BJ (cell line): ENCODE measurements at places on chromosomes 7 and 10.

- DNase-seq: no peak
Measured at GRCh38 chr7:55504967-55505658, 67.2 kb downstream of the VOPP1 start.

DNA sequence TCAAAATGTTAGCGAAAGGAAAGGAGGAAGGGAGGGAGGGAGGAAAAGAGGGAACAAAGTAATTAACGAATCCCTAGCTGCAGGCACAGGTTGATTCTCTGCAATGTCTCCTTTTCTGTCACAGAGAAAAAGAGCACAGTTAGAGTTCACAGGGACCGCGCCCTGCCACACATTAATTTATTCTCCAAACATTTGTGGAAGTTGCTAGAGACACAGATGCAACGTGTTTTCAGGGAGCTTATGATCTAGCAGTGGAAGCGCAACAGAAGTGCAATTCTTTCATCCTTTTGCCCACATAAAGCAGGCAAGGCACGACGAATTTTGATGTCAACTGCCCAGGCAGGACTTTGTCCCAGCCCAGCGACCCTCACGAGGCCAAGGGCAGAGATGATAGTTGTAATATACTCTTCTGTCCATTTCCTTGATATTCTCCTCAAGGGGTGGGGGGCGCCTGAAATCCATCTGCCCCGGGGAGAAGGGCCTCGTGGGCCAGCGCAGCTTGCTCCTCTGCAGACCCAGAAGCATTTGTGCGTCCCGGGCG is 101.7 kb upstream of the ZNF438 start:
- DNase-seq: no peak

GRCh38 chr7:110774071-110774470 is 316.9 kb upstream of the LRRN3 start:
- DNase-seq: no peak

- DNase-seq: peak; percentile 14
Measured at GRCh38 chr10:126331101-126331500, 57.2 kb downstream of the ADAM12 start.

DNA sequence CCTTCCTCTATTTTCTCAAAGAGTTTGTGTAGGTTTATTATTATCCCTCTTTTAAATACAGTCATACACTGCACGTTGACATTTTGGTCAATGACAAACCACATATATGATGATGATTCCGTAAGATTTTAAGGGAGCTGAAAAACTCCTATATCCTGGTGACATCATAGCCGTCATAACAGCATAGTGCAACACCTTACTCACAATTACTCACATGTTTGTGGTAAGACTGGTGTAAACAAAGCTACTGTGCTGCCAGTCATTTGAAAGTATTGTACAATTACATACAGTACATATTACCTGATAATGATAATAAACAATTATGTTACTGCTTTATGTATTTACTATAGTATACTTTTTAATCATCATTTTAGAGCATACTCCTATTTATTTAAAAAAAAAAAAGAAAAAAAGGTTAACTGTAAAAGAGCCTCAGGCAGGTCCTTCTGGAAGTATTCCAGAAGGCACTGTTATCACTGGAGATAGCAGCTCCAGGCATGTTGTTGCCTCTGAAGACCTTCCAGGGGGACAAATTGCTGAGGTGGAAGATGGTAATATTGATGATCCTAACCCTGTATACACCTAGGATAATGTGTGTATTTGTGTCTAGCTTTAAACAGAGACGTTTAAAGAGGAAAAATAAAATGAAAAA is 123.3 kb upstream of the CDK1 start:
- DNase-seq: no peak

- no peak for DNase-seq
Measured at GRCh38 chr10:100802607-100803006, 57.2 kb downstream of the PAX2 start.

- DNase-seq: no peak
Measured at GRCh38 chr7:122384528-122384927, 80.0 kb upstream of the FEZF1 start.

- DNase-seq: no peak
Measured at GRCh38 chr7:77328669-77329068, 87.5 kb downstream of the GSAP start.

DNA sequence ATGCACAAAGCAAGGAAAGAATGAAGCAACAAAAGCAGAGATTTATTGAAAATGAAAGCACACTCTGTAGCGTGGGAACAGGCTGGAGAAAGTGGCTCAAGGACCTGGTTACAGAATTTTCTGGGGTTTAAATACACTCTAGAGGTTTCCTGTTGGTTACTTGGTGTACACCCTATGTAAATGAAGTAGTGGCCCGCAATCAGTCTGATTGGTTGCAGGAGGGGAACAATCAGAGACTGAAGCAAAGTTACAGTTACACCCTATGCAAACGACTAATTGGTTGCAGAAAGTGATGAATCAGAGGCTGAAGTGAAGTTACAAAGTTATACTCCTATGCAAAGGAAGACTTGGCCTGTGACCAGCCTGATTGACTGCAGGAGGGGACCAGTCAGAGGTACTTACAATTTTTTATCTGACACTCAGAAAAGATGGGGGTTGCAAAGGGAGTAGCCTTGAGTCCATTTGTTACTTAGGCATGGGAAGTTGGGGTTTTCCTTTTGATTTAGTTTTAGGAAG is 3.6 kb upstream of the MTPN start:
- no peak for DNase-seq

DNA sequence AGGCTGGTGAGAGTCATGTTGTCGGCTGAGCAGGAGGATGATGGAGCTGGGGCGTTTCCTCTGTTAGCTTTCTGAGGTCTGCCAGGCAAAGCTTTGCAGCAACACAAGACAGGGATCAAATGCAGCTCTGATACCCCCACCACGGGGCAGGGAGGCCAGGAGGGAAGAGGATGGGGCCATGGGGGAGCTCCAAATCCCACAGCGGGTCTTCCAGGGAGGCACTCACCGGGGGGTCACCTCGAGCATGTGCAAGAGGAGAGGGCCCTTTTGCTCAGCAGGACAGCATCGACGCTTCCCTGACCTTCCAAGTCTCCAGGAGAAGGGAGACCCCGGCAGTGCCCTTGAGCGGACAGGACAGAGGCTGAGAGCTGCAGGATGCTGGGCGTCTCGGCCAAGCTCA is 127.5 kb downstream of the WDR37 start:
- no peak for DNase-seq

DNA sequence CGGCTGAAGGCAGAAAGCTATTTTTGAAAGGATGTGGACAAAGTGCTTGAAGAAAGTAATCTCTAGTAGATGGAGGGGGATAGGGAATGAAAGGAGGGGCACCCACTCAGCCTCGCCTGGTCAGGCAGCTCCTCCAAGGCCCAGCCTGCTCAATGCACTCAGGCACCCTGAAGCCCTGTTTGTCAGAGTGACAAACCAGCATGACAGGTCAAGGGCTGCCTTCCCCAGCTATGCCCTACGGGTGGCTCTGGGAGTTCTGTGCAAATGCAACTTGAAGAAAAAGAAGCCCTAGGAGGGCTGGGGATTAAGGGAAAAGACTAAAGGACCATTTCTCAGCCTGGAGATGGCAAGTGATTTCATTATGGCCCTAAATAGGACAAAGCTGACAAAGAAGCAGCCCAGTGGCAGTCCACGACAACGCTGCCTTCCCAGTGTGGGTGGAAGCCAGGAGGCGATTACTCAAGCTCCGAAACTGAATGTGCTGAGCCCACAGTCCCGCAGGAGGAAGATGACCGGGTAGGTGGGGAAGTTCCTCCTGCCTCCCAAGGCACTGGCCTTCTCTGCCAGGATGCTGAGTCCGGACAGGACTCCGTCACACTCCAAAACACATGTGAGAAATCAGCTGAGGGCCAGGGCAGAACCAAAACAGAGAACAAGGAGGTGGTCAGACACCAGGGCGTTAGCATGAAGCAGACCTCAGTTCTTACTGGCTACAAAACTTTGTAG is 16.3 kb downstream of the LIPA start:
- no peak for DNase-seq

DNA sequence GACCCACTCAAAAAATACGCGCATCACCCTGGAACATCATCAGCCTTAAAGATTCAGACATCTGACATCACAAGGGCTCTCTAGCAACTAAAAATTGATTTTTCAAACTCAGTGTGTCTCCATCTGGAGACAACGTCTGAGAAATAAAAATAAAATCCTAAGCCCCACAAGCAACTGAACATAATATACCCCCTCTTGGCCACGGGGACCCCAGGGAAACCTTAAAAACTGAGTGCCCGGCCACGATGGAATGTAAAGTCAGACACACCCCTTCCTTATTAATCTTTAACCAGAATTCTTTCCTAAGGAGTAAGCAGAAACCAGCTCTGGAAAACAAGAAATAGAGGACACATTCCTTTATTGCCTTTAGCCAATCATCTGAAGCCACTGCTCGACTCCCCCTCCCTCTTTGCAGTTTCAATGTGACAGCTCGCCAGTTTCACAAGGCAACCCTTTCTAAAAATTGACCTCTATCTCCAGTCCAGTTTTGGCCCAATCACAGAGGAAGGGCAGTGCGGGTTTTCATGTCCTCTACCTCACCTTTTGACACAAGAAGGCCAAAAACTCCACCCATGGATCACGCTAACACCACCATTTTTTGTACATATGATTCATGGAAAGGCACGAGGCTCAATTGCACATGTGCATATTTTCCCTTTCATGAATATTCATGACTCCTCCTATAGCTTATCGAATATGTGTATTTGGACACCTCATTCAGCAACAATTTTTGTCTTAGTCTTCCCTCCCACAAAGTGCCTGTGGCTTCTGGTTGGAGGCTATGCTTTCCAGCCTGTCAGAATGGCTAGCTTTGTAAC is 24.2 kb downstream of the IFIT3 start:
- DNase-seq: peak; percentile 99

DNA sequence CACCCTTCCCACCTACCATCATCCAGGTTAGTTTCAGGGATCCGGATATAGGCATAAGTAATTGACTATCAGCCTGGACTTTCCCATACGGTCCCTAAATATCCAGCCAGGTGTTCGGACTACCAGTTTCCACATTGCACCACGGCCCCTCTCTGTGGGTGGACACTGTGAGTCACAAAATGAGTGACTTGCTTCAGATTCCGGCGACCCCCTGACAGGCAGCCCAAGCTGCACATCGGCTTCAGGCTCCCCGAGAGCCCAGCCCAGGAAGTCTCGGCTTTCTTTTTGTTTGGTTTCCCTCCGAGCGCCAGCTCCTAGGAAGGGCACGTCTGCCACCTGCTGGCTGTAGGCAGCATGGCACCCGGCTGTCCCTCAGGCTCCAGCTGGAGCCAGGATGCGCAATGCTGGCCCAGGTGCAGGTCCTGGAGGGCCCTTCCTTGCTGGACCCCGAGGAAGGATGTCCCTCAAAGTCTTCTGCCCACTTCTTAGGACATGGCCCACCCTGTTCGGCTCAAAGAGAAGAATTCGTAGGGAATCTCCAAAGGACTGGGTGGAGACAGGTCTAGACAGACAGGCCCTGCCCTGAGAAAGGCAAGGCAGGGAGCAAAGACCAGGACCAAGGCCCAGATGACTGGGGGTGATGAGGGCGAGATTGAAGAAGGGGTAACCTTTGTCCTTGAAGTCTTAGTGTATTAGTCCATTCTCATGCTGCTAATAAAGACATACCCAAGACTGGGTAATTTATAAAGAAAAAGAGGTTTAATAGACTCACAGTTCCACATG is 10.6 kb downstream of the HABP2 start:
- no peak for DNase-seq

DNA sequence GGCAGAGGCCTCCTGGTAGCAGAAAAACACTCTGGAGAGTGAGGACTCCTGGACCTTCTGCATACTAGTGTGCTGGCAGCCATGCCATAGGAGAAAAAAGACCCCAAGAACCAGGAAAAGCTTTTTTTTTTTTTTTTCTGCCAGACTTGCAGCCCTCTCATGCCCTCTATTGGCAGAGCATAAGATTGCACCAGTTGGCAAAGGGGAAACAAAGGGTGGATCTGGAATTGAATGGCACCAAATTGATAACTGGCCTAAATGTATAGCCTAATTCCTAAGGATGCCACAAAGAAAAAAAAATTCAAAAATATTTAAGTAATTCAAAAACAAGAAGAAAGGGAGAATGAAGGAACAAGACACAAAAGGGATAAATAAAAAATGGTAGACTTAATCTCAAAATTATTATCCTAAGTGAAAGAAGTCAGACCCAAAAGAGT is 112.5 kb upstream of the GHITM start:
- DNase-seq: no peak

GRCh38 chr7:108452707-108453106 is 3.5 kb downstream of the NRCAM start:
- DNase-seq: no peak

GRCh38 chr10:119161680-119162451 is 3.6 kb downstream of the SFXN4 start:
- no peak for DNase-seq
